ENCODE measurements at places on chromosomes 2 and 18.

- DNase-seq: no peak
Observed at GRCh38 chr2:186255823-186256222, 230.2 kb upstream of the ZC3H15 start.

DNA sequence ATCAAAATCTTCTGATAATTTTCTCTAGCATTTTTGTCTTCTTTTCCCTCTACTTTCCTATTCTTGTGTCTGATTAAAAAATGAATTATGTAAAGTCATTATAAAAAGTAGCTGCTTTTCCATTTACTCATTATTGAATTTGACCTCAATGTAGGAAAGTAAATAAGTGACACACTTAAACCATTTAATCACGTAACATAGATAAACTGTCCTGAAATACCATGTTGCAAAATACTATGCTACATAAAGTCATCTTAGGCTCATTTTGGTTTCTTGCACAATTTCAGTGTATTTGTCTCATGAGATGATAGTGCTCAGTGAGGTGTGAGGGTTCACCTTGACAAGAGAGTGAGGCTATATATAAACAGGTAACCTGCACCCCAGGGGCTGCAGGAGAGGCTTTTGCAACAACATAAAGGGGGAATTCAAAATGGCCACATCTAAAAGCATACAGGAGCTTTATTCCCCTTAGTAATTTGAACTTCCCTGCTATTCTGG, 502.7 kb downstream of the RNF144A start:
- DNase-seq: no peak

DNA sequence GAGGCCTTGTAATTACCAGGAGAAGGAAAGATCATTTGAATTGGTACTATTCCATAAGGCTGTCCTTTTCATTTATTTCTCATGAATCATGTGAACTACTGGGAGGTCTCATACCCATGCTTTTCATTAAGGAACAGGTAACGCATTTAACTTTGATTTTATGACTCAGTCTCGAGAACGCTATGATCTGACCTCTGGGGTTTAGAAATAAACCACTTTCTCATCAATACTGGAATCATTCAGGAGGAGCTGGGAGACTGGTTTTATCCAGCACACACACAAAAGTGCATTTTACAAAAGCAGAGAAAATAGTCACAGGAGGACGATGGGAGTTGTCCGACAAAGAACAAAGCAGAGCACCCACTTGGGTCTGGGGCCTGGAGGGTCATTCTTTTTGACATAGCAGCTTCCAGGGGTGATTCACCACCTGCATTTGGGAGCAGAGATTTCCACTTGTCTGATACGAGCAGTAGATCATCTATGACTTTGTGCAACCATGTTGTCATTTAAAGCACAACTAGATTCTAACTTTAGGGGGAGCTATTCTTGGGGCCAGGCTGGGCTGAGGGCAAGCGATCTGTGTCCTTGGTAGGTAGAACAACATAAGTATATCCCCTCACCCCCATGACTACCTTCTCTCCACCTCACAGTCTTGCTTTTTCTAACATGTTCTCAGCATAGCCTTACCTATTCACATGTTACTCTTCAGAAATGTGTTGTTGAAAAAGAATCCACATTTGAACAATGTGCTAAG, 95.9 kb upstream of the SCG2 start:
- DNase-seq: no peak

GRCh38 chr2:24164416-24164973, 10.4 kb upstream of the FAM228A start:
- DNase-seq: no peak

DNA sequence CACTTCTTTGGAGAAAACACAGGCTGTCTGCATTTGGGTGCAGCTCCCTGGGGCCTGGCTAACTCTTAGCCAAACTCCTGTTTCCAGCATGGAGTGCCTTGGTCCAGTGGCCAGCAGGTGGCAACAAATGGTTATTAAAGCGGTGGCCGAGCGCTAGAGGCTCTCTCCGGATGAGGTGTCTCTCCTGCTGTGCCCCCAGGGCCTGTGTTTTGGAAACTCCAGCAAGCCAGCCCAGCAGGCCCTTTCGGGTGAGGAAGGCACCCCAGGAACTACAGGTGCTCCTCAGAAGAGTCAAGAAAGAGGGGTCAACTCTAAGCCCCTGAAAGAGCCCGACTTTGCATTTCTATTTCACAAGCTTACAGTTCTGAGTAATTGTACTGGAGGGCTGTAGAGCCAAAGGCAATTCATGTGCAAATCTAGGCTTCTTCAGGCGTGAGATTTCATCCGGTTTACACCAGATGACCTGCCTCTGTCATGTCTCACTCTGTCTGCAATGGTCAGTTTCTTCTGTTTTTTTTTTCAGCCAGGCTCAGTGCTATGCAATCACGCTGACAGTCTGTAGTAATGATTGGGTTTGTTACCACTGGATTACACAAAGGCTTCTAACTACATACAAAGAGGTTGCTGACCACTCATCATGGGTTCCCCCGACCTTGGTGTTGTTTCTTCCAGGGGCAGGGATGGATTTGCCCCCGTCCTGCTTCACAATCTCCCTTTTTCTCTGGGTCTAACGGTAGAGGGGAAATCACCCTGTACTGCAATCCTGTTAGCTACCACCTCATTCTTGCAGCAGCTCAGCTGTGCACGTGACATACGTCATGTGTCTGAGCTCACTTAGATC, 7.6 kb upstream of the CHRNA1 start:
- DNase-seq: no peak

- no peak for DNase-seq
Observed at GRCh38 chr2:118954297-118955060, 12.5 kb downstream of the MARCO start.

GRCh38 chr2:47771211-47771610, 11.7 kb upstream of the MSH6 start:
- DNase-seq: no peak

- DNase-seq: no peak
Observed at GRCh38 chr2:42029171-42029570, 18.6 kb upstream of the PKDCC start.

GRCh38 chr2:39665811-39666490, at the start of gene TMEM178A:
Gene TMEM178A (plus strand): TSS chr2:39665917. CDS start chr2:39665975, 58 bp downstream.
- DNase-seq: no peak

DNA sequence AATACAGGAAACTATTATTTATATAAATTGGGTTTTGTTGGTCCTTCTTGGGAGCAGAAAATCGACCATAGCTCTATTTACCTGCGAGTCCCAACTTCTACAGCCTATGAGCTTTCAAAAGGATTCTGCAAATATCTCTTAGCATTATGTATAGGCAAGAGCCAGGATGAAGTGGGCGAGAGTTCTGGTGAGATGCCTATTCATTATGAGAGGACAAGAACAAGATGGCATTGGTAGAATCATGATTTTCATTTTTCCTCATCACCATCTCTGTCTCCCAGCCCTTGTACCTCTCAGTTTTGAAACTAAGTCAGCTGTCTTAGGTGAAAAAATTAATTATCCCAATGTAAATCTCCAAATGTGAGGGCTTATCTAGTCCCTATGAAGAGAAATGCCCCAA, 25.0 kb downstream of the WIPF1 start:
- DNase-seq: no peak

- DNase-seq: no peak
Observed at GRCh38 chr2:9556121-9556743, 602 bp upstream of the ADAM17 start.

DNA sequence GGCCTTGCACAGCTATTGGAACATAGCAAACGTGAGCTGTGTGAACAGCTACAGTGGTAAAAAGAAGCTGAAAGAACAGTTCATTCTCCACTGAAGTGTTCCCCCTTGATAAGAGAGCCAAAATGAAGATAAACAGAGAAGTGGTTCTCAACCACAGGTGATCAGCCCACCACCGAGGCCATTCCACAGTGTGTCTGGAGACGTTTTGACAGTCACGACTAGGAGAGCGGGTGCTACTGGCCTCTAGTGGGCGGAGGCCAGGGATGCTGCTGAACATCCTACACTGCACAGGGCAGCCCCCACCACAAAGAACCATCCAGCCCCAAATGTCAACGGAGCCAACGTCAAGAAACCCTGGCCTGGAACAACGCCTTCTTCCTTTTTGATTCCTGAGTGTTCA, 38.4 kb downstream of the ADCY3 start:
- no peak for DNase-seq

DNA sequence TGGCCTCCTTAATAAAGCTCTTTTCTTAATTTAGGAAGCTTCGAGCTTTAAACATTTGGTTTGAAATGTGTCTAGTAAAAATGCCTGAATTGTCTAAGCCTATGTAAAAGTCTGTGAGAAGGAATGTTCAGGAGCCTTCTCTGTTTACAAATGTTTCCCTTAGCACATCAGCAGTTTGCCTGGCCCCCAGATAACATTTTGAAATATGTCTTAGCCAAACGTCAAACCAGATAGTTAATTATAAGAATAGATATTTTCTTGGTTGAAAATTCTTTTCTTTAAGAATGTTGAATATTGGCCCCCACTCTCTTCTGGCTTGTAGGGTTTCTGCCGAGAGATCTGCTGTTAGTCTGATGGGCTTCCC, 498.6 kb downstream of the CCDC85A start:
- DNase-seq: no peak

DNA sequence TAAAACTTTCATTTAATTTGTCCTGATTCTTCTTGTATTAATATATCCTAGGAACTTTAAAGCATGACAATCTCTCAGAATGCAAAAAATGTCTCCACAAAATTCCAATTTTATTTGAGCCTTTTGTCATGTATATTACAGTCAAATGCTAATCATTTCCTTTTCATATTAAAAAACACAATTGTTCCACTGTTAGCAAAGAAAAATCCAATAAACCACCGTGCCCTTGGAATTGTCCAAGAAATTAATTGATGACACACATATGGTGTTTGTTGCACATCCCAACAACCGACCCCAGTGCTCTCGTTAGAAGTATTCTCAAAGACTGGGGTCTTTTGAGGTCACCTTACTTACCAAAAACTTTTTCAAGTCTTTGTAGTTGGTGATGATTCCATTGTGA, 28.1 kb downstream of the GFPT1 start:
- no peak for DNase-seq

GRCh38 chr2:189584686-189585085, 4.1 kb upstream of the SLC40A1 start:
- no peak for DNase-seq

DNA sequence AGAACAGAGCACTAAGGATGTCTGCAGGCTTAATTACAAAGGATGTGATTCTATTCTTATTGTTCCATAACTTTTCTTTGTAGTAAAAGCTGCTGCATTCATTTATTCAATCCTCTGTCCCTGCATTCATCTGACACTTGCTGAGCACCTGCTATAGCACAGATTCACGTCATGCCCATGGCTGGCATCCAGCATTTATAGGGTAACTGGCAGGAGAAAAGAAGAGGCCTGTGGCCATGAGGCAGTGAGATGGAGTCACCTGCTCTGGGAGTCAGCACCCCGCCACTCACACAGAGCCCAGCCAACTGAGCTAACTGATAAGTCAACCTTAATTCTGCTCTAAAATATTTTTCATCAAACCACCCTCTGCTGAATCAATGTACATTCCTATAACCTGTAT, 18.3 kb upstream of the CDC42EP3 start:
- DNase-seq: no peak

All from vagina (tissue), 2 donors.